ENCODE measurements at places on chromosomes 12 and 14.

- no peak for DNase-seq
Observed at GRCh38 chr14:29608861-29609260, 318.8 kb downstream of the PRKD1 start.

DNA sequence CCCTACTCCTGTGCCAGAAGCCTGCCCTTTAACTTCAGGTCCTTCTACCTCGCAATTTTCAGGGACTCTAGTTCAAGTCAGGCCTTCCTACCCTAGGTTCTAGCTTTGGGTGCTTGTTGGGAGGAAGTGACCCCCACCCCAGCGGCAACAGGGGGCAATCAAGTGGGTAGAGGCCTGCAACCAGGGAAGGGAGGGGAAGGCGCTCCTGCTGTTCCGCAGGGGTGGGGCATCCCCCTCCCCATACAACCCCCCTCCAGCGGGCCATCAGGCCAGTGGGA lies 204 bp upstream of the PRPH start:
- DNase-seq = no peak

GRCh38 chr14:87214558-87214957 lies 778.4 kb downstream of the GALC start:
- DNase-seq = no peak

DNA sequence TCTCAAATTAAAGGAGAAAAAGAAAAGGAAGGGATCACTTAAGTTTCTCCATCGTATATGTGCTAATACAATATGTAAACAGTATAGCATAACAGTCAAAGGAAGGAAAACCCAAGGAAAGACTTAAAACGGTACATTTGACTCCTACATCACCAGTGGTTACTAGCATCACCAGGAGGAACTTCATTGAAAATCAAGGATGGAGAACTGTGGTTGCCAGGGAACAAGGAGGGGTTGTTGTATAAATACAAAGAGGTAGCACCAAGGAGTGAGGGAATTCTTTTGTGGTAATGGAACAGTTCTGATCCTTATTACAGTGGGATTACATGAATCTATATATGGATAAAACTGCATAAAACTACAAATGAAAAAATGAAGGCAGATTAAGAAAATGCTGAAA lies 1.6 kb downstream of the ZFYVE26 start:
- DNase-seq = no peak

DNA sequence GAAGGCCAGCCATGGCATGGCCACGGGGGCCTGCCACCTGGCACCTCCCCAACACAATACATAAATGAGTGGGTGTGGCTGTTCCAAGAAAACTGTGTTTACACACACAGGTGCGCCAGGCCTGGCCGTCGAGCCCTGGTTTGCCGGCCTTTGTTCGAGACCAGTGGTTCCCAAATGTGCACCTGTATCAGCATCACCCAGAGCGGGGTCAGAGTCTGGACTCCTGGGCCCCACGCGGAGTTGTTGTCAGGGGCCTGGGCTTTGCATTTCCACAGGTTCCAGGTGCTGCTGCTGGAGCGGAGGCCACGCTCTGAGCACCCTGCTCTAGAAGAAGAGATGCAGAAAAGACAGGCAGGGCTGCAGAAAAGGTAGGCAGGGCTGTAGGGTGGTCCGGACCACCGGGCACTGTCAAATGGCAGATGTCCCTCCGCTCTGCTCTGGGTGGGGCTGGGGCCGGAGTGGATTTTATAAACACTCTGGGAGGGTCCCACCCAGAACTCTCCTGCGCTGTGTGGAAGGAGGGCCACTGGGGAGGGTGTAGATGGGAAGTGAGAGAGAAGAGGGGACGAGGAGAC lies 4.2 kb upstream of the ASPG start:
- DNase-seq = no peak

GRCh38 chr12:132393991-132394949 lies 64.9 kb upstream of the GALNT9 start:
- DNase-seq = no peak

GRCh38 chr14:70061108-70061507 lies 127.6 kb downstream of the SLC8A3 start:
- DNase-seq = no peak

- no peak for DNase-seq
Observed at GRCh38 chr14:89140326-89140725, 276.7 kb downstream of the FOXN3 start.

DNA sequence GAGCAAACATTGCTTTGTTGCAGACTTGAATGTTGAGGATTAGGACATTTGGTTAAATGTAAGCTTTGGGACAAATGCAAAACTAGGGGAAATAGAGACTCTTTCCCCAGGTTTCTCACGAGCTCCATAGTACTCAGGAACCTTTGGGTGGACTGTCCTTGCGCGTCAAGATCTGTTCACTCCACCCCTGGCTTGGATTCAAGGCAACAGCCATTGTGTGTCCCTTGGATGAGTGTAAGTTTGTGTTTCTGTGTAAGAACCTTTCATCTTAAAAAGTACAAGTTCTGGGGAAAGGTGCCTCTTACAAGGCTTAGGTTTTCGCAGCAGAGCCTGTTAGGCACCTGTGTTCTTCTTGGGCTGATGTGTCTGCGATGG lies 3.7 kb downstream of the SUSD6 start:
- no peak for DNase-seq

DNA sequence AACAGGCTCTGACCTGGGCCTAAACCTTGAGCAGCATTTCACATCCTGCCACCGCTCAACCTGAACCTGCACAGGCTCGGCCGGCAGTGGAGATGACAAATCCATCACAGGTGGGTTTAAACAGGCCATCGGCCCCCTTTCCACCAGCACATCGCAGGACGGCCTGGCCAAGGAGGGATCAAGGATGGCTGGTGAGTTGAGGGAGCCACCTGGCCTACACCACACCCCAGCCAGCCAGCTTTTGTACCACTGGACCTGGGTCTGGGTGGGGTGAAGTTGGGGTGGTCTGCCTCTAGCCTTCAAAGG lies 14.2 kb downstream of the MMAB start:
- no peak for DNase-seq

DNA sequence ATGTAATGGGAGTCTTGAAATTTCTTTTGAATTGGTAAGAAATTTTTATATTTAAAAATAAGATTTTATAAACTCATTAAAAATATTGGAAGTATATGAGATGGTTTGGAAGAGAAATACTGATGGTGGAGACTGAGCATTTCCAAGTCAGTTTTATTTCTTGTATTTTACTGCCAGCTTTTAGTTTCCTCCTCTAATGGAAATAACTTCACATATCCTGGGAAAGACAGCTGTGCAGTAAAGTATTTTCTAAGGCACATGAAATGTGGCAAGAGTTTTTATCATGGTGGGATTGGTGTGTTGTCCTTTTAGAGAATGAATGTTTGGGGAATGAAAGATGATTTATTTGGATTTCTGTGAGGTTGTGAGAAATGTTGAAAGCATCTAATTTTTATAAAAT lies 346.9 kb upstream of the RGS6 start:
- no peak for DNase-seq

DNA sequence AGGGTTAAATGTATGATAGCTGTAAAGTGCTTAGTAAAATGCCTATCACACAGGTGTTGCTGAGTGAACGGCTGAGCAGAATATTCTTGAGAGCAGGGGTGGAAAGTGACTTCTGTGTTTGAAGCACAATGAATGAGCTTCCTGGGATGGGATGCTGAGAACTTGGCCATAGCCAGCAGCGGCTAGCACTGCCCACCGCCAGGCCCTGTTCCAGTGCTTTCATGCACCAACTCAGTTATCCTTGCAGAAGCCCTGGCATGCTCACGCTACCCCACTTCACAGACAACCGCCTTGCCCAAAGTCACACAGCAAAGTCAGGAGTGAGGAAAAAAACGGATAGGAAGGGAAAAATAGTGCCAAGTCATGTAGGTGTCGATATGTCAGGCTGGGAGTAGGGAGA lies 10.9 kb downstream of the DYNC1H1 start:
- no peak for DNase-seq

DNA sequence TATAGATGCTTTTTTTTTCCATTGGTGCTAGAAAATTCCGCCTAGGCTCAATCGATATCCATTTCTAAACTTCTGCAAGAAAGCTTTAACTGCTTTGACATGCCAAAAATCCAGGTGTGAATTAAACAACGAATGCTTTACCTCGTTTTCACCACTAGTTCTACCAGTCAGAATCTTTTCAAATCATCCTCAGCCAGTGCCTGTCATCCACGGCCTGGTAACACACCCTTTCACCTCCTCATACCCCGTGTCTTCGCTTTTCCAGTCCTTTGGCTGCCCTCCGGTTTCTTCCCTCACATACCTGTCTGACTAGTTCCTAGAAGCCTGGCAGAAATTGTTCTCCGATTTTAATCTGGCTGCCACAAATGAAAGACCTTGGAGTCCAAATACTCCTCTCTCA lies 1.4 kb upstream of the PHC1 start:
- no peak for DNase-seq

GRCh38 chr14:55458800-55459515 lies 18.5 kb upstream of the TBPL2 start:
- DNase-seq = no peak

GRCh38 chr12:64733857-64734256 lies 25.3 kb downstream of the GNS start:
- peak; percentile 66 for DNase-seq

DNA sequence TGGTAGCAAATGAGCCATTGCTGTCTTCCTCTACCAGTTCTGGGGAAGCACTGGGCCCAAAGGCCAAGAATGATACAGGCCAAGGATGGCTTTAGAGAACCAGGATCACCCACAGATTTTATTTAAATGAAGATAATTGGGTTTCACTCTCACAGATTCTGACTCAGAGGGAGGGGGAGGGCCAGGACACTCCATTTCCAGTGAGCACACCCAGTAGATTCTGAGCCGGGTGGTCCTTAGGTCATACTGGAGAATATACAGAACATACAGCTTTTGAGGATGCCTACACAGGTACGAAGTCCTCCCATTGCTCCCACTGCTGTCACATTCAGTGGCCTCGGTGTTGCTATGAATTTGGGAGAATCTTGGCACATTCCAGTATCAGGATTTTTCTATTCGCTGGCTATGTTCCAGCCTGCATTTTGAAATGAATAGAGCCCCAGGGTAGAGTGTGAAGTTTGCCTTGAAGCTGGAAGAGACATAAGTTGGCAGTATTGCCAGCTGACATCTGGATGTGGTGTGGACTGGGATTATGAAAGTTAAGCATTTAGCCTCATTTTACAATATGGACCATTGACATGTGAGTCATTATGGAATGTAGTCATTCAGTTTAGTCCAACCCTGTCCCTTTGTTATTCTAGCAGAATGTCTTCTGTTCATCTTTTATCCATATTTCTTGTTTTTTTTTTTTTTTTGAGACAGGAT lies 45.8 kb upstream of the POC1B start:
- DNase-seq = no peak

DNA sequence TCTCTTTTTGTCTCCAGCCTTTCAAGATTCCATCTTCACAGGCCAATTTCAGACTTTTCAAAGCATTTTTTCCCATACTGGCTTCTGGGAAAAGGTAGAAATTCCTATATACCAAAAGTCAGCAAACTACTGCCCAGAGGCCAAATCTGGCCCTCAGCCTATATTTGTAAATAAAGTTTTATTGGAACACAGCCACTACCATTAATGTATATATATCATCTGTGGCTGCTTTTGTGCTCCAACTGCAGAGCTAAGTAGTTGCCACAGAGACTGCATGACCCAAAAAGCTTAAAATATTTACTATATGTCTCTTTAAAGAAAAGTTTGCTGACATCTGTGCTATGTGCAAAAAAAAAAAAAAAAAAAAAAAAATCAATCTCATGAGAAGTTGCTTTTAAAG lies 76.3 kb downstream of the KSR2 start:
- no peak for DNase-seq

DNA sequence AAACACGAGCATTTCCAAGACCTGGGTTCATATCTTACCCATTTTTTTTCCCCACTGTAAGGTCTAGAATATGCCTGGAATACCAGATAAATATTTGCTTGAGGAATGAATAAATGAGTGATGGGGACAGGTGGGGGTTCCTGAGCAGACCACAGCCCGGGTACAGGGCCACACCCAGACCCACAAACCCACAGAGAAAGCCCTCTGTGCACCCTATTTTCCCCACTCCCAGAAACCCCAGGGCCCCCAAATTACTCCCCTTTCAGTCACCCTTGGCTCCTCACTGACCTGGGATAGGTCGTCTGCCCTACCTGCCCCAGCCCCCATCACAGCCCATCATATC lies 66.5 kb upstream of the DDX11 start:
- DNase-seq = no peak

GRCh38 chr12:1319212-1319611 lies 275.2 kb downstream of the FBXL14 start:
- no peak for DNase-seq

DNA sequence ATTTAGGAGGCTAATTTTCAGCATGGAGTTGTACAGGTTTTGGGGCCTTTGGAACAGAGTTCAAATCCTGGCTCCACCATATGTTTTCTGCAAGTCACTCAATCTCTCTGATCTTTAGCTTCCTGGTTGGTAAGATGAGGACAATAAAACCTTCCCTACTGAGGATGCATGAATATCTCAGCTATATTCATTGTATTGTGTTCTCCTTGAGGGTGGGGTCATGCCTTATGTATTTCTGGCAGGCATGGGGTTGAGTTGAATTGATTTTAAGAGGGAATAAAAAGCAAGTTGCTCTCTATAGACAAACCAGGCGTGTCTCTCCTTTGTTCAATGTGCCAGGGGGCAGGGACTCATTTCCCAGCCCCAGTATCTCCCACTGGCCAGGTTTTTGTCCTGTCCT lies 173.1 kb downstream of the C12orf75 start:
- no peak for DNase-seq

DNA sequence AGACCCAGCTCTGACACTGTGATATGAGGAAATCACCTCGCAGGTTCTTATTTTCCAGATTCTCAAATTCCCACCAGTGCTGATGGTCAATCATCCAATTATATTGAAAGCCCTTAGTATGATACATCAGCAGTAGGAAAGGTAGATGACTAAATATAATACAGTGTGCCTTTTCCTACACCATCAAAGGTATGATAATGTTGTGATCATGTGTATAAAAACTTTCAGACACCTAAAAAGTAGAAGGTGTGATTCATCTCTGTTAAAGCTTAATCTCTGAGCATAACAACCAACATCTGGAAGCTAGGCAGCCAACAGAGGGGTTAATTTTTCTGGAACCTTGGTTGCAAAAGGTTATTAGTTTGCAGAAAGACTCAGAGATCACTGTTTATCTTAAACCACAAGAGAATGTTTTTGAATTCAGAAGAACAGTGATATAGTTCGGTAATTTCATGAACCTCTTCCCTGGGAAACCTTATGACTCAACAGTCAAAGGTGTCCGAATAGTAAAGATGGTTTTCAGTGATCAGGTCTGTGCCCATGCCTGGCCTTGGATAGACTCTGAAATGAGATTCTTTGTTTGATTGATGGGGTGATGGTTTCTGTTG lies 122.5 kb downstream of the ETV6 start:
- DNase-seq = no peak

- DNase-seq = no peak
Observed at GRCh38 chr12:132395192-132395907, 66.0 kb upstream of the GALNT9 start.
